ENCODE measurements at places on chromosomes 7 and 10.

DNA sequence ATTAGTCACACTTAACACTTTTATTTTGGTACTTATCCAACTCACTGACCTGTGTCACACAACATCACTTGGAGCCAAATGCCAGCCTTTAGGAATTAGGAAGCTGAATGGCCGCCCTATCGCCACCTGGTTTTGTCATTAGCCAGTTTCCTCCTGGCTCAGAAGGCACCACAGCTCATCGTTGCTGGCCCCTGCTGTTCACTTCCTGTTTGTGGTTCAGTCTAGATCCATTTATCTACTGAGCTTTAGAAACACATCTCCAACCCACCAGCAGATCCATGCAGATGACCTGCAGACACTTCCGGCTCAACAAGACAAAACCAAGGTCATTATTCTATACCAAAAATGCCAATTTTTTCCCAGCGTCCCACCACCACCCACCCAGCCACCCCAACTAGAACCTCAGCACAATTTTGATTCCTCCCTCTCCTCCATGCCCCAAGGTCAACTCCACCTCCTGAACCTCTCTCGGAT, 193.5 kb upstream of the NEBL start:
- H3K36me3 ChIP-seq, result no peaks in the 10 kb centered on the region
- H3K4me3 ChIP-seq, result no peak overlapping the region
- no peak overlapping the region for H3K27ac ChIP-seq
- no peak for DNase-seq

- DNase-seq, result no peak
- H3K4me1 ChIP-seq, result no peaks in the 10 kb centered on the region
- no peak overlapping the region for H3K4me3 ChIP-seq
- H3K36me3 ChIP-seq, result no peaks in the 10 kb centered on the region
Measured at GRCh38 chr7:85686401-85687181, 499.7 kb upstream of the SEMA3D start.

- no peak overlapping the region for H3K4me3 ChIP-seq
- no peak for DNase-seq
- no peaks in the 10 kb centered on the region for H3K36me3 ChIP-seq
- peaks cover 56% of the 10 kb centered on the region for H3K4me1 ChIP-seq
- peak overlapping the region; percentile 83 for H3K27ac ChIP-seq
Measured at GRCh38 chr10:91587710-91588638, 44.9 kb downstream of the PPP1R3C start.

GRCh38 chr10:74244097-74244685, 93.2 kb downstream of the ADK start:
- no peak overlapping the region for H3K27ac ChIP-seq
- no peak for DNase-seq
- H3K27me3 ChIP-seq, result no peaks in the 10 kb centered on the region
- H3K4me3 ChIP-seq, result no peak overlapping the region
- no peaks in the 10 kb centered on the region for H3K4me1 ChIP-seq

- no peak overlapping the region for H3K27ac ChIP-seq
- no peaks in the 10 kb centered on the region for H3K36me3 ChIP-seq
- H3K4me1 ChIP-seq, result no peaks in the 10 kb centered on the region
- H3K4me3 ChIP-seq, result no peak overlapping the region
- H3K27me3 ChIP-seq, result no peaks in the 10 kb centered on the region
- DNase-seq, result no peak
Measured at GRCh38 chr7:34070511-34071323, 165.4 kb downstream of the BMPER start.

- H3K4me1 ChIP-seq, result no peaks in the 10 kb centered on the region
- no peaks in the 10 kb centered on the region for H3K27me3 ChIP-seq
- no peak overlapping the region for H3K4me3 ChIP-seq
- no peaks in the 10 kb centered on the region for H3K36me3 ChIP-seq
- DNase-seq, result no peak
- no peak overlapping the region for H3K27ac ChIP-seq
Measured at GRCh38 chr10:15842556-15843169, 17.6 kb downstream of the MINDY3 start.

- H3K4me1 ChIP-seq, result no peaks in the 10 kb centered on the region
- no peak overlapping the region for H3K4me3 ChIP-seq
- DNase-seq, result no peak
- peaks cover 5% of the 10 kb centered on the region for H3K36me3 ChIP-seq
- no peak overlapping the region for H3K27ac ChIP-seq
Measured at GRCh38 chr7:74505471-74506324, 52.0 kb downstream of the GTF2IRD1 start.

DNA sequence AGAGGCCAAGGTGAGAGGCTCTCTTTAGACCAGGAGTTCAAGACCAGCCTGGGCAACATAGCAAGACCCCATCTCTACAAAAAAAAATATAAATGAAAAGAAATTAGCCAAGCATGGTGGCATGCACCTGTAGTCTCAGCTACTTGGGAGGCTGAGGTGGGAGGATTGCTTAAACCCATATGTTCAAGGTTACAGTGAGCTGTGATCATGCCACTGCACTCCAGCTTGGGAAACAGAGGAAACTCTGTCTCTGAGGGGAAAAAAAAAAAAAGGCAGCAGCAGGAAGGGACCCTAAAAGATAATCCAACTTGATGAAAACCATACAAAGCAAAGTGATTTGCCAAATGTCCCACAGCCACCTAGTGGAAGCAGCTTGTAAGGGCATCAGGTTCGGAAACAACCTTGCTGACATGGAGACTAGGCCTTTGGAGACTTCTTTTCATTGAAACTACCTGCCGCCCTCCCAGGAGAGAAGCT, 15.6 kb upstream of the PBLD start:
- peaks cover 56% of the 10 kb centered on the region for H3K36me3 ChIP-seq
- no peaks in the 10 kb centered on the region for H3K4me1 ChIP-seq
- no peak overlapping the region for H3K27ac ChIP-seq
- H3K4me3 ChIP-seq, result no peak overlapping the region

DNA sequence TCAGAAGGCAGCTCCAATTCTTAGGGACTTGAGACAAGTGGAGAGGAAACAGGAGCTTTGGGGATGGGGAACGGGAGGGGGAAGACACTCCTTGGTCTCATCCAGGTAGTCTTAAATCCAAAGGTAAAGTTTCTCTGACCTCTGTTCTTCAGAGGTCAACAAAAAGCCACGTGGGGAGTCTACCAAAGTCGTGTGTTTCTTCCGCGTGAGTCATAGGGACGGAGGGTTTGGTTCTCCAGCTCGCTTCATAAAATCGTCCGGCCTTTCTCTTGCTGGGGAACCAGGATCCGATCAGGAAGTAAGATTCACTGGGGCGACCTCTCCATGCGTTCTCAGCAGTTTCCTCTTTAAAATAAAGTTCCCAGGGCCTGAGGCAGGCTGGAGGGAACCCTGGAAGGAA, 275.7 kb downstream of the TCERG1L start:
- no peaks in the 10 kb centered on the region for H3K36me3 ChIP-seq
- H3K4me1 ChIP-seq, result no peaks in the 10 kb centered on the region
- H3K27me3 ChIP-seq, result no peaks in the 10 kb centered on the region
- H3K4me3 ChIP-seq, result no peak overlapping the region
- no peak for DNase-seq
- H3K27ac ChIP-seq, result no peak overlapping the region

GRCh38 chr10:80436446-80437098, 17.5 kb upstream of the TSPAN14 start:
- H3K4me3 ChIP-seq, result no peak overlapping the region
- H3K36me3 ChIP-seq, result no peaks in the 10 kb centered on the region
- H3K4me1 ChIP-seq, result no peaks in the 10 kb centered on the region
- H3K27me3 ChIP-seq, result no peaks in the 10 kb centered on the region
- no peak for DNase-seq

- peaks cover 6% of the 10 kb centered on the region for H3K4me1 ChIP-seq
- no peak overlapping the region for H3K27ac ChIP-seq
Measured at GRCh38 chr10:4646547-4646946, 179.5 kb upstream of the AKR1E2 start.

- H3K4me1 ChIP-seq, result no peaks in the 10 kb centered on the region
- H3K27me3 ChIP-seq, result peaks cover 4% of the 10 kb centered on the region
- H3K36me3 ChIP-seq, result no peaks in the 10 kb centered on the region
- no peak for DNase-seq
Measured at GRCh38 chr7:68376131-68376661, 1222.1 kb upstream of the AUTS2 start.

- H3K36me3 ChIP-seq, result no peaks in the 10 kb centered on the region
- peaks cover 3% of the 10 kb centered on the region for H3K4me1 ChIP-seq
- H3K4me3 ChIP-seq, result no peak overlapping the region
Measured at GRCh38 chr7:322111-322671, 32.2 kb downstream of the FOXL3 start.

GRCh38 chr10:130898381-130898780, 413.1 kb downstream of the TCERG1L start:
- no peak overlapping the region for H3K27ac ChIP-seq
- H3K27me3 ChIP-seq, result no peaks in the 10 kb centered on the region
- no peaks in the 10 kb centered on the region for H3K36me3 ChIP-seq
- no peak for DNase-seq

Measured in tibial artery (tissue), 4 donors.